Astrocyte of the hippocampus (primary cell): ENCODE measurements at places on chromosomes 16 and 17.

- DNase-seq = no peak
Observed at GRCh38 chr17:57949649-57950048, 5.6 kb downstream of the CUEDC1 start.

DNA sequence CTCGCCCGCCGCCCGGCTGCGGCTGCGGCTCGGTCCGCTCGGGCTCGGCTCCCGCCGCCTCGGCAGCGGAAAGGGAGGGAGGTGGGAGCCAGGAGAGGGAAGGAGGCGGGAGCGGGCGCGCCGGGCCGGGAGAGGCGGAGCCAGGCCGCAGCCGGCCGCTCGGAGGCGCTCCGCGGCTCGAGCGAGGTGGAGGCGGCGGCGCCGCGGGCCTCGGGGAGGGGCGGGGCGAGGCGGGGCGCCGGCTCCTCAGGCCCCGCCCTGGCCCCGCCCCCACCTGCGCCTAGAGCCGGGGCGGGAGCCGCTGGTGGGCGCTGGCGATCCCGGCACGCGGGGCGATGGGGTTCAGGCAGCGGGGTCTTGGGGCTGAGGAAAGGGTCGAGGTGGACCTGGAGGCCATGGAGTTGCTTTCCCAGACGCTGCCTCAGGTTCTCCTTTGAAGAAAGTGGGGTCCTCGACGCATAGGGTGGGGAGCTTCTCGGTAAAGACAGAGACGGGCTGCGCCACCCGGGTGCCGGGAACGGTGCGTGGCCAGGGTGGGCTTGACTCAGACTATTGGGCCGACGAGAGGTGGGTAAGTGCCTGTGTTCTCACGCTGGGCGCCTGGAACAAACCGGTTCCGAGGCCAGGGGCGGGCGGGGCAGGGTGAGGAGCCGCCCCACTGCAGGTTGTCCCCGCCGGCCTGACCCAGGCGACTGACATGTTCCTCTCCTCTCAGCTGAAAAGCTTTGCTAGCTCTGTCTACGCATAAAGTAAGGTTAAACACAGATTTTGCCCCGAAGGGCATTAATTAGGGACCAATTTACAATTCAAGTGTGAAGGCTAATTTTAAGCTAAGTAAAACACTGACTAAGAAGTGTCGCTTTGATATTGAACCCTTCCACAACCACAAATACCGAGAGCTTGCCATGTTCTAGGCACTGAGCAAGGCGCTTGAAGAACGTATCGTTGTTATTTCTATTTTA is at the start of gene CMTM4:
Gene CMTM4 (minus strand): TSS at position 75 of the 962 bp plus-strand sequence. CDS start 218 bp downstream, outside the sequence.
- peak; percentile 96 for DNase-seq

DNA sequence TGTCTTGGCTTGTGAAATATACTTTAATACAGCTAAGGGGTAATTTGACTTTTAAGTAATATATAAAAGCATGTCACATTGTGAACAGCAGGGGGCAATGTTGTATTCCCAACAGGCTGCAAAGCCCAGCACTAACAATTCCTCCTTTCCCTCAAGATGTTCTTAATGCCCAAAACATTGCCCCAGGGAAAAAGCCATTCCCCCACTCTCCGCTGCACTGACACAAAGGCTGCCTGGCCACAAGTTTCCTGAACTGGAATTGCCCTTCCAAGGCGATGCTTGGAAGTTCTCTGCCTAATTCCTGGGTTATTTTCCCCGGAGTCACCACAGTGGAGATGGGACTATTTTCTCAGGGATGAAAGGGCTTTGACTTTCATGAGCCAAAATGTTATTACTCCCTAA is 27.2 kb downstream of the CLEC16A start:
- DNase-seq = peak; percentile 91

DNA sequence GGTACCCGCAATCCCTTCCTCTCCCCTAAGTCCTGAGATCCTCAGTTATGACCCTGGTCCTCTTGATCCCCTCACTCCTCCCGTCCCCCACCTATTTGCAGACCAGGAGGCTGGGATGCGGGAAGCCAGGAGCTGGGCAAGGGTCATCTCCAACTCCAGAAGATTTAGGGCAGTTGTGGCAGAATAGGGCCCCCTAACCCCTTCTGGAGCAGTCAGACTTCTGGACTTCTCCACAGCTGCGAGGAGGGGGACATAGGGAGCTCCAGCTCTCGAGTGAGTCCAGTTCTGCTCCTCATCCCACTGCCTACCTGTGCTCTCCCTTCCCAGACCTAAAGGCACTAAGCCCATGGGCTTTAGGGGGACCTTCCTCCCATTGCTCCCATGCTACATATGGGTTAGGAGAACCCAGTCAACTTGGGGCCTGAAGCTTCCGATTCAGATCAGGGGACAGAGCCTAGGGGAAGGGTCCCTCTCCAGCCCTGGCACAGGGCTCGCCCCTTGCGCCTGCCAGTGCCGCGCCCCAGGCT is 1.3 kb downstream of the WNK4 start:
- peak; percentile 15 for DNase-seq

GRCh38 chr17:45016823-45017222 is 34.6 kb downstream of the DCAKD start:
- no peak for DNase-seq

GRCh38 chr16:76118344-76118743 is 158.9 kb upstream of the CNTNAP4 start:
- no peak for DNase-seq

DNA sequence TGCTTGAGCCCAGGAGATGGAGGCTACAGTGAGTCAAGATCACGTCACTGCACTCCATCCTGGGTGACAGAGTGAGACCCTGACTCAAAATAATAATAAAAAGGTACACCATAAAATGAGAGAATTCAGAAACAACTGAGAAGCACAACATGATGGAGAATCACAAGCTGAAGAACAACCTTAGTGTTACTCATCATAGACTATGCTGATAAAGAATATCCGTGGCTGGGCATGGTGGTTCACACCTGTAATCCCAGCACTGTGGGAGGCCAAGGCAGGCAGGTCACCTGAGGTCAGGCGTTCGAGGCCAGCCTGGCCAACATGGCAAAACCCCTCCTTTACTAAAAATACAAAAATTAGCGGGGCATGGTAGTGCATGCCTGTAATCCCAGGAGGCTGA is 16.0 kb downstream of the CREBBP start:
- DNase-seq = no peak

DNA sequence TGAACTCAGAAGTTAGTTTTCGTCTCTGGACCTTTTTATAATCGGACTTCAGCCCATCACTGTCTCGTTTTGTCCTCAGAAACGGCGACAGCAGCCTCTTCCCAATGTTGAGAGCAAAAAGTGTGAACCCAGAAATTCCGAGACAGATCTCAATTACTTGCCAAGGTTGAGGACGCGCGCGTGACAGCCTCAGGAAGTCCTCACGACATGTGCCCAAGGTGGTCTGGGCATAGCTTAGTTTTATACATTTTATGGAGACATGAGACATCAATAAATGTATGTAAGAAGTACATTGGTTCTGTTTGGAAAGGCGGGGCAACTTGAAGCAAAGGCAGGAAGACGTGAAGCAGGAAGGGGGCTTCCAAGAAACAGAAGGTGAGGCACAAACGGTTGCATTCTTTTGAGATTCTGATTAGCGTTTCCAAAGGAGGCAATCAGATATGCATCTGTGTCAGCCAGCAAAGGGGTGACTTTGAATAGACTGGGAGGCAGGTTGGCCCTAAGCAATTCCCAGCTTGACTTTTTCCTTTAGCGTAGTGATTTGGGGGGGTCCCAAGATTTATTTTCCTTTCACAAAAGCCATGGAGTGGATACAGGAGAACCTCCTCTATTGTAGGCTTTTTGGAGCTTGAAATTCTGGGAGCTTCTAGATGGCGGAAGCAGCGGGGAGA is 583 bp upstream of the ZNF747 start:
- no peak for DNase-seq

- DNase-seq = no peak
Observed at GRCh38 chr17:9916108-9916507, 11.0 kb upstream of the RCVRN start.

- peak; percentile 75 for DNase-seq
Observed at GRCh38 chr16:75402159-75402820, 31.0 kb downstream of the CFDP1 start.

DNA sequence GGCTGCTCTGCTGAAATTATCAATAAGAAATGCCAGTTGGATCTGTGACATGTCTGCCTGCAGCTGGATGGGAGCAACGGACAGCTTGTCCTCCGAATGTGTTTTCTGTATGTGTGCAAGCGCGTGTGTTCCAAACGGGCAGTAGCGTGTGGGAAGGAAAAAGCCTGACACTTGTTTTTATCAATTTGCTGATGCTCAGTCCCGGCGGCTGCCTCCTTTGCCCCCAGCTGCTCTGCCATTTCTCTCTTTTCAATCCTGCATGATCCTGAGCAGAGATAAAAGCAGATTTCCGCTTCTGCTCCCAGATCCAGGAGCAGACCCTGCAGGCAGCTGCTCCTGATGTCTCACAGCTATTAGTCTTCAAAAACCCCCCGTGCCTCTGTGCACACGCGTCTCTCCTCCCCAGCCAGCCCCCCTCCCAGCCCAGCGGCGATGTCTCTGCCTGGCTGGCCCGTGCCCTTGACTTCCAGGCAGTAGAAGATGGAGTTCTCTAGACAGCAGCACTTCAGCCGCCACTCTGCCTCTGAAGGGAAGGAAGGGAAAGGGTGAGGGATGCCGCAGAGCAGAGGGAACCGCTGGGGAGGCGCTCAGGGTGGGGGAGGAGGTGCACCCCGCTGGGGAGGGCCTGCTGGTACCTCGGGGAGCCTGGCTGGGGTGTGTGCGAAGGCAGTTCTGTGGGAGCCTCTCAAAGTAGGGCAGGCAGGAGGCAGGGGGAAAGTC is 4.1 kb downstream of the PRCD start:
- peak; percentile 41 for DNase-seq

GRCh38 chr17:8124350-8125153 is 646 bp upstream of the HES7 start:
- DNase-seq = no peak

DNA sequence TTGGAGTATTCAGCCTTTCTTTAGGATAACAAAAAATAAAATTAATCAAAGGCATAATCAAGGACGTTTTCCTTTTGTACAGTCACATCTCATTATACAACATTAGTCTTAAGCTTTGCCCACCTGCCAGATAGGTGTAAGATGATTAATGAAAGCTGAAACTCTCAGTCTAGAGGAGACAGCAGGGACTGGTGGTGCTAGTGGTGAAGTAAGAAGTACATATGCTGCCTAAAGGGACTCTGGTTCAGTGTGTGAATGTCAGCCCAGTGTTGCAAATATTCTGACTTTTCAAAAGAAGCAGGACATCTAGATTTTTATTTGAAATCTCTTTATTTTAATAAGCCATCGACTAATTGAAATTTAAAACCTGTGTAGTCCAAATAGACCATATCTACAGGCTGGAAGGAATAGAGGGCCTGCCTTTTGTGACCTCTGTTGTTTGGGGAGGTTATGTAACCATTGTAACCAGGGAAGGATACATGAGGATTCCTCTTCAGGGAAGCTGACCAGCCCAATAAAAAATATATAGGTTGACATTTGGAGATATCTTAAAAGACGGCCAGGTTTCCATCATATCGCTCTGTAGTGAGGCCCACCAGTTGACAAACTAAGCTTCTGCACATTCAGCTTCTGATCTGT is 54.1 kb downstream of the FTO start:
- DNase-seq = no peak

DNA sequence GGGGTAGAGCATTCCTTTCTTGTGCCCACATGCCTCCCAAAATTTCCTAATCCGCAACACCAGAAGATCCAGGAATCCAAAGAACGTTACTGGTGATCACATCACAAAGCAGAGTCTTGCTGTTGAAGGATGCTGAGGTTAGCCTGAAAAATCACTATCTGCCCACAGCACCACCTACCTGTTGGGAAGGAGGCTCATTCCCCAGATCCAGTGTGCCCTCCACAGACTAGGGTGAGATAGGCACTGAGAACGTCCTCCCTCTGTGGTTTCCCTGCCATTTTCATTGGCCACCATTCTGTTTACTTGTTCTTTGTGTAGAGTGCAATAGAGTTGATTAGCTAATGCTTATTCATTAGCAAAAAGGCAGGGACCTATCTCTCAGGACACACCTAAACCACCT is 30.3 kb downstream of the RCVRN start:
- DNase-seq = no peak

- peak; percentile 82 for DNase-seq
Observed at GRCh38 chr17:56593086-56593645, 333 bp upstream of the NOG start.
